NCI-H187 treated with DMSO at 0.1 percent for 48 hours (cell line): ENCODE measurements at places on chromosomes 16 and 17.

- DNase-seq: no peak
These were observed 534 bp downstream of the GPATCH8 start for GRCh38 chr17:44502598-44503146.

- DNase-seq: no peak
These were observed 46.4 kb downstream of the IRF8 start for GRCh38 chr16:85945424-85945751.

DNA sequence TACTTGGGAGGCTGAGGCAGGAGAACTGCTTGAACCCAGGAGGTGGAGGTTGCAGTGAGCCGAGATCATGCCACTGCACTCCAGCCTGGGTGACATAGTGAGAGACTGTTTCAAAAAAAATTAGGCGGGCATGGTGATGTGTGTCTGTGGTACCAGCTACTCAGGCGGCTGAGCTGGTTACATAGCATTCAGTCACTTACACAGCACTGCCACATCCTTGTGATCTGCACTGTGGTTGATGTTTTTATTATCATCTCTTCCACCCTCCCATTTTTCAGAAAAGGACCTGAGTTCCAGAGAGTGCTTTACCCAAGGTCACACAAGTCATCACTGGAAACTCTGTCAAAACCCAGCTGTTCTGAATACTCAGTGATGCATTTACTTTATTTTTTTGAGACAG is 14.8 kb upstream of the KPNB1 start:
- DNase-seq: no peak

- no peak for DNase-seq
These were observed 14.9 kb upstream of the STAT3 start for GRCh38 chr17:42403150-42403549.

- DNase-seq: no peak
These were observed 96.9 kb downstream of the HS3ST4 start for GRCh38 chr16:25788637-25789036.

GRCh38 chr16:48561960-48562393 is 48.0 kb downstream of the N4BP1 start:
- DNase-seq: no peak

DNA sequence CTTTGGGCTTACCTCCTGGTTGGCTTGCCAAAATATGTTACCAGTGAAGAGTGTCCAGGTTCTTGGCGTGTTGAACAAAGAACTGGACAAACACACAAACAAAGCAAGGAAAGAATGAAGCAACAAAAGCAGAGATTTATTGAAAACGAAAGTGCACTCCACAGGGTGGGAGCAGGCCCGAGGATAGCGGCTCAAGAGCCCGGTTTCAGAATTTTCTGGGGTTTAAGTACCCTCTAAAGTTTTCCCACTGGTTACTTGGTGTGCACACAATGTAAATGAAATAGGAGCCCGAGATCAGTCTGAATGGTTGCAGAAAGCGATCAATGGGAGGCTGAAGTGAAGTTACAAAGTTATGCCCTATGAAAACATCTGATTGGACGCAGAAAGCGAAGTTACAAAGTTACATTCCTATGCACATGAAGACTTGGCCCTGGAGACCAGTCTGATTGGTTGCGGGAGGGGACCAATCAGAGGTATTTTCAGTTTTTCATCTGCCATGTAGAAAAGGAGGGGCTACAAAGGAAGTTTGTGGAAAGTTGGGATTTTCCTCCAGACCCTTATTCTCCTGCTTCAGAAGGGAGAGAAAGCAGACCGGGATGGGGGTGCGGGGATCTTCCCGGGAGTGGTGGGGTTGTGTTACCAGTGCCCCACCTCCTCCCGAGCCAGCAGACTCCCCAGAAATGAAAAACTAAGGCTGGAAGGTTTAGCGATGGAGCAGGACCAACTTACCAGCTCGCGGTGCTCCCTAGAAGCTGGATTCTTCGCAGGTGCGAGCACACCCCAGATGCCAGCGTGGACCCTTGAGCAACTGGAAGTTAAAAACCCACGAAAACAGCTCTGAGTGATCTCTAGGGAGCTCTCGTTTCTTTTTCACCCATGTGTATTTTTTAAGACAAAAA is at the start of gene SLFN12:
Gene SLFN12, minus strand, starts transcription at position 325 of the 899 bp plus-strand sequence. CDS start 9,472 bp downstream, outside the sequence.
- no peak for DNase-seq

- no peak for DNase-seq
These were observed 451.9 kb downstream of the SLC39A11 start for GRCh38 chr17:72640415-72641165.

DNA sequence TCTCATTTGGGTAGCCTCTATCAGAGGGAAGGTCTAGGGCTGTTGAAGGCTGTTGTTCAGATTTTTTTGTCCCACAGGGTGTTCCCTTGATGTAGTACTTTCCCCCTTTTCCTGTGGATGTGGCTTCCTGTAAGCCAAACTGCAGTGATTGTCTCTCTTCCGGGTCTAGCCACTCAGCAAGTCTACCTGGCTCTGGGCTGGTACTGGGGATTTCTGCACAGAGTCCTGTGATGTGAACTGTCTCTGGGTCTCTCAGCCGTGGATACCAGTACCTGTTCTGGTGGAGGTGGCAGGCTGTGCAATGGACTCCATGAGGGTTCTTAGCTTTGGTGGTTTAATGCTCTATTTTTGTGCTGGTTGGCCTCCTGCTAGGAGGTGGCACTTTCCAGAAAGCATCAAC is 23.3 kb upstream of the CCR7 start:
- no peak for DNase-seq
